ENCODE measurements at places on chromosomes 1 and 21.
A peak's percentile ranks its signal among the peaks of the same experiment; 100 is the strongest.

GRCh38 chr1:236659792-236660587, 26.3 kb upstream of the ACTN2 start:
- DNase-seq = no peak

DNA sequence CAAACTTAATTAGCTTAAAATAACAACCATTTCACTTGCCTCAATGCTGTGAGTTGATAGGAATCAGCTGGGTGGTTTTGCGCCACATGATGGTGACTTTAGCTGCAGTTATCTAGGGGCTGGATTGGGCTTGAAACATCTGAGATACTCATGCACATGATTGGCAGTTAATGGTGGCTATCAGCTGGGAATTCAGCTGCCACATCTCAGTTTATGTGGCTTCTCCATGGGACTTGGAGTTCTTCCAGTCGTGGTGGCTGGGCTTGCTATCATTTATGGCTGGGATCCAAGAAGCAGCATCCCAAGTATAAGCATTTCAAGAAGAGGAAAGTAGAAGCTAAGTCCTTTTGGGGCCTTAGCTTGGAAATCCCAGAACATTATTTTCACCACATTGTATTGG, 36.4 kb downstream of the PDC start:
- no peak for DNase-seq

GRCh38 chr1:66563094-66563800, 29.3 kb downstream of the SGIP1 start:
- DNase-seq = no peak

DNA sequence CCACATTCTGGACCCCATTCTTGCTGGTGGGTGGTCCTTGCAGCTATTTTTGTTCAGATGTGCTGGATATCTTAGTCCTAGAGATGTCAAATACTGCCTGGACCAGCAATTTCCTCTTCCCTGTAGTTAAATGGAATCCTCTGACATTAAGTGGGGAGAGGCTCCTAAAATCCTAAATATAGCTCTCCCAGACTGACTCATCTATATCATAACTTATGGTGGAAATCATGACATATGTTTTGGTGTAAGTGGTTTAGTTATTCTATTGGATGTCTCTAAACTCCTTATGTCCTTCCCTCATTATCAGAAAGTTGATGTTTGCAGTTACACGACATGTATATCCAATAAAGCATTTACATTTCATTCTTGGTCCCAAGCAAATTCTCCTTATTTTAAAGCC, 73.1 kb downstream of the KCNJ6 start:
- DNase-seq = no peak

DNA sequence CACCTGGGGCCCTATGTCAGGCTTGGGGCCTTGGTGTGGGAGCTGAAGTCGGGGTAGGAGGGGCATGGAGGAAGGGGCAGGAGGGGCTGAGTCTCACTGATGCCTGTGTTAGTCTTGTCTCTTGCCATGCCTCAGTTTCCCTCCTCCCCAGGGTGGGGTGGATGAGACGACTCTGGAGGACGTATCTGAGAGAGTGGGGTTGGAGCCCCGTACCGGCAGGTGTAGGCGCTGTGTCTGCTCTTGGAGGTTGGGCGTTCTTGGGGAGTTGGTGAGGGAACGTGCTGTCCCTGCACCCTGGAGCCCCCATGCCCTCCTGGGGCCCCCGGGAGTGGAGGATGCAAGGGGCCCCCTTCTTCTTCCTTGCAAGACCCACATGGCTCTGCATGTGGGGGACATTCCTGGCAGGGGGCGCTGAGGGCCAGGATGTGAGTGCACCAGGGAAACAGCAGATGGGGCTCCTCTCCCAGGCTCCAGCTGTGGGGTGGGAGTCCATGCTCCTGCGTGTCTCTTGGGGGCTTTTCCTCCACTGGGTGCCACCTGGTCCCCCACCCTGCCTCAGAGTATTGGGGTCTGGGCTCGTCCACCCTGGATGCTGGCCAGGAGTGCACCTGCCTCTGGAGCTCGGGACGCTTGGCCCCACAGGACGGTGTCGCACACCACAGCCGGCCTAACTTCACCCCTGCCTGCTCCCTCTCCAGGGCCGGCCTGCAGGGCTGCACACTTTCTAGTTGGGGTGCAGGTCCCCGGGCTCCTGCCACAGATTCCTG, 1.4 kb upstream of the TNFRSF14 start:
- DNase-seq = peak; percentile 76

- no peak for DNase-seq
These were observed 55.8 kb downstream of the SLC9A1 start for GRCh38 chr1:27099135-27099586.

DNA sequence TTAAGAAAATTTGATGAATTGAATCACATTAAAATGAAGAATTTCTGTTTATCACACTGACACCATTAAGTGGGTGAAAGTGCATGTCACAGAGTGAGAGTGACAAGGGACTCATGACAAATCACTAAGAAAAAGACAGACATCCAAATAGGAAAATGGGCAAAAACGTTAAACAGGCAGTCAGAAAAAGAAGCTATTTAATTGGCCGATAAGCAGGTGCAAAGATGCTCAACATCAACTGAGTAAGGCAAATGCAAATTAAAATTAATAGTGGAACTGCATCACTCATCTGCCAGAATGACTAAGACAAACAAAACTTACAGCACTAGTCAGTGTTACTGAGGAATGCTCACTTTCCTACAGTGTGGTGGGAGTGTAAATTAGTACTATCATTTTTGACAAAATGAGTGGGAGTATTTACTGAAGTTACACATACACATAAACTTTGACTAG, 39.2 kb upstream of the RUNX1 start:
- DNase-seq = peak; percentile 14

GRCh38 chr1:3360646-3361257, 93.7 kb upstream of the ARHGEF16 start:
- no peak for DNase-seq

GRCh38 chr1:76901158-76901767, 34.0 kb downstream of the ST6GALNAC5 start:
- DNase-seq = peak; percentile 57

DNA sequence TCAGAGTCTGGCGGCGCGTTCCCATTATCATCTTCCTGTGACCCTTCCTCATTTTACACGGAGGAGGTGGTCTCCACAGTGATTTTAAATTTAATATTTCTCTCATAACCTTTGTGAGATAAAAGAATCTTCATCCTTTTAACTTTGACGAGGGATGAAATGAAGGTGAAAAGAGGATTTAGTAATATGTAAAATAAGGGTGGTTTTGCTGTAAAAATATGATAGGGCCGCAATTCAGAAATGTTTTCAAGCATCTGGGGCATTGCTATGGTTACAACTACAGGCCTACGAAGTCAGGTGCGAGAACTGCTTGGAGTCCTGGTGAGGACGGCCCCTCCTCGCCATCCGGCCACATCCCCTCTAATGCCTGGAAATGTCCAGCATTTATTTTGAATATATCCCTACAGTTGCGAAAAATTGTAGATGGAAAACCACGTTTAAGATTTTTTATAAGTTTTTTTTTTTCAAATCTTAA, 422 bp upstream of the RSBN1 start:
- DNase-seq = peak; percentile 36

DNA sequence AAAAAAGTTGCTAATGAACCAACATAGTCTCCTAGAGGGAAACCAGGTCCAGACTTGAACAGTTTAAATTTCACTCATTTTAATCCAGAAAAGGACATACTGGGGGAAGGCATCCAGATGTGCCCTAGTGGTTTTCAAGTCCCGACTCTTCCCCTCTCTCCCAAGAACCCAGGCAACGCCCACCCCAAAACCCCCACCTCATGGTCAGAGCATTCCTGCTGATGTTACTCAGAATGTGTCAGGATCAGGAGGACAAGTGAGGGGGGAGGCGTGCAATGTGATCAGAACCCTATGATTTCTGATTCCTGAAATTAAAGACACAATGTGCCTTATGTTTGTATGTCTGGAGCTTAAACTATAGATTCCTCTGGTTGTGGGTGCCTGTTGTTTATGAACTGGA, 1.6 kb upstream of the CTSK start:
- DNase-seq = no peak

- no peak for DNase-seq
These were observed 52.1 kb upstream of the ERRFI1 start for GRCh38 chr1:8078176-8078671.

DNA sequence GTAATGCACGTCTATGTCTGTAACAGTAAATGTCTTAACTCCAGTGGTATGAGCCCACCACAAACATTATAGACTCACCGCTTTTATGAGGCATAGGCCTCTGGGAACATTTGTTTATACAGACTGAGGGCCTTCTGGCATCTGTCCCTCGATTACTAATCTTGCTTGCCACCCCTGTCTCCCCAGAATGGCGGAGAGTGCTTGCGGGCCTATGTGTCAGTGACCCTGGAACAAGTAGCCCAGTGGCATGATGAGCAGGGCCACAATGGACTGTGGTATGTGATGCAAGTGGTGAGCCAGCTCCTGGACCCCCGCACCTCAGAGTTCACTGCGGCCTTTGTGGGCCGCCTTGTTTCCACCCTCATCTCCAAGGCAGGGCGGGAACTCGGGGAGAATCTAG, 18.3 kb upstream of the SHISA4 start:
- no peak for DNase-seq

GRCh38 chr1:39205102-39205780, 746 bp downstream of the MACF1 start:
- DNase-seq = peak; percentile 83

DNA sequence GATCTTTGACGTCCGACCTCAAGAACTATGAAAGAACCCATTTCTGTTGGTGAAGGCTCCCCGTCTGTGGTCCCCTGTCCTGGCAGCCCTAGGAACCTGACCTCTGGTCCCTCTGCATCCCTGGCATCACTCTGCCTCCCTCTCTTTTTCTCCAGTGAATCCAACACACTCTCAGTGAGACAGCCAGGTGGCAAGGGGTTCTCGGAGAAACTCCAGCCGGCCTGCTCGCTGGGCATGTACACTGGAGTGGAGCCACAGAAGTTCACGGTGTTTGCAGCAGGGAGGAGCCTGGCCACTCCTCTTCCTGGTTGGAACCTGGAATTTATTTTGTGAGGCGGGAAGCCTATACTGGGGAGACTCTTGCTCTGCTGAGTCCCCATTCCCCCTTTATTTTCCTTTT, 230.2 kb upstream of the AJAP1 start:
- no peak for DNase-seq

- no peak for DNase-seq
These were observed 13.0 kb downstream of the GOLPH3L start for GRCh38 chr1:150683914-150684313.

DNA sequence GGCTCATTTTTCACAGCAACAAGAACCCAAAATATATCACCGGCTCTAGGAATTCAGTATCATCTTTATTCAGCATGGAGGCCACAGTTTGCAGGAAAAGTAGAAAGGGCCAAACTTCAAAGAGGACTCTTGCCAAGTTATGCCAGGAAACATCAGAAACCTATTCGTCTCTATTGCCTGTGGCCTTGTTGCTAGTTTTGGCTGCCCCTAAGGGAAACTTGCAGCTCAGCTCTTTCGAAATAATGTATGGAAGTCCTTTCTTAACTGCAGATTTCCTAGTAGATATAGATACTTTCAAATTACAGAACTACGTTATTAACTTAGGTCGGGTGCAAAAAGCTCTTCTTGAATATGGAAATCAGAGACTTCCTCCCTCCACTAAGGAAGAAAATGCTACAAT, 4.2 kb upstream of the NENF start:
- DNase-seq = no peak

GRCh38 chr1:200862713-200863415, 9.9 kb upstream of the GPR25 start:
- peak; percentile 41 for DNase-seq

DNA sequence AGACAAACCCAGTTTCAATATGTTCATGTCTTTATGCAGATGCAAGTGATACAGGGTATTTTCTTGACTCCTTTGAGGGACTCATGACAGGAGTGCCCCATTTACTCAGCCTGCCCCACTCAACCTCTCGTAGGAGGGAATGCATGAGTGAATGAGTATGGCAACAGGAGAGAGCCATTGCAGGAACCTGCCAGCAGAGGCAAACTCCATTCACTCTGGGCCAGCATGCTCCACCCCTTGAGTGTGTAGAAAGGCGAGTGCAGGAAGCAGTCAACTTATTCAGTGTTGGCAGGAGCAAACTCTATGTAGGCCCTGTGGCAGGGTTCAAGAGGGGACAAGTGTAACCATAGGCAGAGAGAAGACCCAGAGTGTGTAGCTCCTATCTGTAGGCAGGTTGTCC, 1526.3 kb downstream of the PLA2G4A start:
- no peak for DNase-seq

GRCh38 chr21:43690346-43690745, 28.6 kb upstream of the PDXK start:
- DNase-seq = no peak

DNA sequence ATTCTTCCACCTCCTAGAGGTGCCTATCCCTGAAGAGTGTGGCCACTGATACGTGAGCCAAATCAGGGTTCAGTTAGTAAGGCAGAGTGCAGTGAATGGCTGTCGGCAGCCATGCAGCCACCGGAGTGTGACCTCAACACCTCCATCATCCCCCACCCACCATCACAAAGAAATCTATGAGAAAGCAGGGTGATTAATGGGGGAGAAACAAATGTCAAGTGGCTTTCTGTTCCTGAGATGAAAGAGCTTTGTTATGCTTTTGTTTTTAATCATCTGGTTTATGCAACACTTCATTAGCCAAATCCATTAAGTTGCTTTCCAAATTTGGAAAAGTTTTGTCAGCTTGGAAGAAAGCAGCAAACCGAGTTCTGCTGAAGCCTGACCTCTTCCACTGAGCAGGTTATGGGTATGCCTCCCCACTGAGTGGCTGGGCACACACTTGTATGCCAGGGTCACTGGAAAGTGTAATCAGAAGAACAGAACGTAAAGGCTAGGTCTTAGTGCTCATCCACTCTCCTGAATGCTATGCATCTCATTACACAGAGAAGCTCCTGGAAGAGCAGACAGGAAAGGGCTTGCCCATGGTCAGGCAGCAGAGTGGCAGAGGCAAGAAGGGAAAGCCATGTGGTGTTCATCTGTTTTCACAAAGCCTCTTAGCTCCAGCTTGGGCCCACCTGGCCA, 57.1 kb upstream of the ATP1B1 start:
- peak; percentile 67 for DNase-seq

Data from activated naive CD4-positive, alpha-beta T cell treated with anti-CD3 and anti-CD28 coated beads for 36 hours (primary cell).